ENCODE measurements at places on chromosomes 12 and 14.

GRCh38 chr14:48027115-48027514 is 351.7 kb upstream of the MDGA2 start:
- DNase-seq, result no peak

- no peak for DNase-seq
Measured at GRCh38 chr14:100187247-100187833, 27.9 kb upstream of the DEGS2 start.

GRCh38 chr12:71142016-71142415 is 15.8 kb downstream of the TSPAN8 start:
- DNase-seq, result no peak

DNA sequence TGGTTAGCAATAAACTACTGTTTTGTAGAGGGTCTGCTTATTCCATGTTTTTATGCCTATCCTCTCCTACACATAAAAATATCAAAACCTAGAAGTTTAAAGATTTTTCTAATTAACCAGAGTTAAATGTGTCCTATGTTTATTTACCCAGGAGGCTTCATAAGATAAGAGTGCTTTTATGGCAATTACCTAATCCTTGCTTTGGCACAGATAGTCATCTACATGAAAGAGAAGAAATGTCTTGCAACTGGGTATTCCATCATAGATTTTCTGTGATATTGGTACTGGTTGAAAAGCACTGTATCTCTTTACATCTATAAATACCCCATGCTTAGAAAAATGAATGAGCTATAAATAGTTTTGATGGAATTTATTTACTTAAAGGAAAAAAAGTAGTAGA is 277.1 kb downstream of the CPNE8 start:
- DNase-seq, result no peak

DNA sequence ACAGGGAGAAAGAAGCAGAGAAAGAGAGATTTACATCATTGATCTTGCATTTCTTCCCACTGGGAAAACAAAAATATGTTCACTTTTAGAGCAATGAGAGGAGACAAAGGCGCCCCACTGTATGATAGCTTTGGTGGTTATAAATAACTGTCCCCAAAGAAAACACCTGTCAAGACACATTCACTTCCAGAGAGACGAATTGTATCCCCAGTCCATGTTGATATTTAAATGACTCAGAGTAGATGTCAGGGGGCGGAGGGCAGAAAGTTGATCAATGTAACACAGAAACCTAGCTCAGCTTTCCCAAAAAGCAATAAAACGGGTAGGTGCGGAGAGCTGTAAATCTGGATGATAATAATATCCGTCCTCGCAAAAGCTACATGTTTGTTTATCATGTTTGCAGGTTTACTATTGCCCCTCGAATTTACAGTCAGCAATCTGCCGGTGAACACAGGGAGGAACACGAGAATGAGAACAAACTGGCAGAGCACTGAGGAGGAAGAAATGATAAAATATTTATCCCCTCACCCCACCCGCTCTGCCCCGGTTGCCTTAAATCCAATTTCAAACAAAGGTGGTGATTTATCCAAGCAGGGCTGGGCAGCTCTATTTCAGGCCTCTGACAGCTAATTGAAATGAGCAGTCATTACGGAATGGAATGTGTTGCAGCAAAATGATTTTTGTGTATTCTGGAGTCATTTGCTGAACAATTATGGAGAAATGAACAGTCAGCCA is 84.4 kb downstream of the CMKLR1 start:
- no peak for DNase-seq

DNA sequence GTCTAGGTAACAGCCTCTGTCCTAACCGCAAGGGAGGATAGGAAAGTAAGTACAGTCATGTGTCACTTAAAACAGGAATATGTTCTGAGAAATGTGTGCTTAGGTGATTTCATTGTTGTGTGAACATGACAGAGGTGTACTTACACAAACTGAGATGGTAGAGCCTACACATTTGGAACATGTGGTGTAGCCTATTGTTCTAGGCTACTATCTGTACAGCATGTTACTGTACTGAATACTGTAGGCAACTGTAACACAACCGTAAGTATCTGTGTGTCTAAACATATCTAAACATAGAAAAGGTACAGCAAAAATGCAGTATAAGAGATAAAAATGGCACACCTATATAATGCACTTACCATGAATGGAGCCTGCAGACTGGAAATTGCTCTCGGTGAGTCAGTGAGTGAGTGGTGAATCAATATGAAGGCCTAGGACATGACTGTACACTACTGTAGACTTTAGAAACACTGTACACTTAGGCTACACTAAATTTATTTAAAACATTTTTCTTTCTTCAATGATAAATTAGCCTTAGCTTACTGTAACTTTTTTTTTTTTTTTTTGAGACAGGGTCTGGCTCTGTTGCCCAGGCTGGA is 13.2 kb upstream of the MDM2 start:
- no peak for DNase-seq

DNA sequence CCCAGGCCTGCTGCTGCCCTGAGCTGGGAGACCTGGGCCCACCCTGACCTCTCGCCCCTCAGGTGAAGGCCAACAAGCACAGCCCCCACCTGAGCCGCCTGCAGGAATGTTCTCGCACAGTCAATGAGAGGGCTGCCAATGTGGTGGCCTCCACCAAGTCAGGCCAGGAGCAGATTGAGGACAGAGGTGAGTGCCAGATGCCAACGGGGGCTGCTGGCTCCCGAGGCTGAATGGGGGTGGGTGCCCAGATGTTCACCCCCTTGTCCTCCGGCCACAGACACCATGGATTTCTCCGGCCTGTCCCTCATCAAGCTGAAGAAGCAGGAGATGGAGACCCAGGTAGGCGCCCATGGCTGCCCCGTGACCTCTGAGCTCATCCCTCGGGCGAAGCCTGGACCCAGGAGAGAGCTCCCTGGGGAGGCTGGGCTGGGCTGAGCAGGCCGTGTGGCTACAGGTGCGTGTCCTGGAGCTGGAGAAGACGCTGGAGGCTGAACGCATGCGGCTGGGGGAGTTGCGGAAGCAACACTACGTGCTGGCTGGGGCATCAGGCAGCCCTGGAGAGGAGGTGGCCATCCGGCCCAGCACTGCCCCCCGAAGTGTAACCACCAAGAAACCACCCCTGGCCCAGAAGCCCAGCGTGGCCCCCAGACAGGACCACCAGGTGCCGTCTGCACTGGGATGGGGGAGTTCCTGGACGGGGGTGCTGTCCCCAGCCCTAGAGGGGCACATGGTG is 25.8 kb downstream of the HIP1R start:
- DNase-seq, result no peak

DNA sequence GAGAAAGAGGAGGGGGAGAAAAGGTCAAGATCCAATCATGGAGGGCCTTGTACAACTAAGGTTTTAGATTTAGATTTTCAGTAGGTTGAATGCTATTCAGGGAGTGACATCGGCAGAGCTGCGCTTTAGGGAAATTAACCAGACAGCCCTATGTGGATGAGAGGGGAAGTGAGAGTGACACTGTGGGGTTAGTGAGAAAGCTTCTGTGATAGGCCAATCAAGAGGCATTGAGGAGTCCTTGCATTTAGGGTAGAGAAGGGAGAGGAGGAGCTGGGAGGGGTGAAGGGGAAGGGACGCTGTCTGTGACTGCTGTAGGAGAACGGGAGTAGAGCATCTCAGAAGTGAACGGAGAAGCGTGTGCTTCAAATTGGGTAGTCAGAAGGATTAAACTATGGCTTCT is 3.4 kb downstream of the HSD17B6 start:
- no peak for DNase-seq

- no peak for DNase-seq
Measured at GRCh38 chr12:66241061-66242043, 52.3 kb downstream of the IRAK3 start.

DNA sequence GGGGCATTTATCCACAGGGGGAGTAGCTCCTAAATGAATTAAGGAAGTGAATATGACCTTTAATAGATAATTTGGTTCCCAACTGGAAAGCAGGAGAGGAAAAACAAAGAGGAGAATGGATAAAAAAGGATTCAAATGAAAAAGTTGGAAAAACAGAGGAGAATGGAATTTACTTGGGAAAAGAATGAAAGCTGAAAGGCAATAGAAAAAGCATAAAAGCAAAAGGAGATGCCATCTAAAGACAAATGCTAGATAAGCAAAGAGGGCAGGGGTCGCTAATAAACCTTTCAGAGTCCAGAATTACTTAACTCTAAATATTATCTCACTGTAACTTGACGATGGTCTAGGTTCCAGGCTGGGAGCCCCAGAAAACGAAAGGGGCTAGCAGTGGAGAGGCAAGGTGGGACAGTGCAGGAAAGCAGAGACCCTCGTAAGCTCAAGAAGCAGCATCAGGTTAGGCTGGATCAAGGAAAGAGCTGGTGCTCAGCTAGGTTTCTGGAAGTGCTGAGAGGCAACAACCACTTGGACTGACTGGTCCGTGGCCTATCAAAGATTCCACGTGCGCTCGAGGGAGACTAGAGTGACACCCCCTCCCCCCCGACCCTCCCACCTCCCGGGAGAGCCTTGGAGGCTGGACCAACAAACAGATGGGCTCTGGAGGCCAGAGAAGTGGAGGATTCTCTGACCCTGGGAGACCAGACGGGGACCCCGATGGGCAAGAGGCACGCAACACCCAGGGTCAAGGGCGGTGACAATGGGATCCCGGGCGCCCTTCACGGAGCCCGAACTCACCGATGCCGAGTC is 1.2 kb downstream of the SLC2A13 start:
- DNase-seq, result no peak

DNA sequence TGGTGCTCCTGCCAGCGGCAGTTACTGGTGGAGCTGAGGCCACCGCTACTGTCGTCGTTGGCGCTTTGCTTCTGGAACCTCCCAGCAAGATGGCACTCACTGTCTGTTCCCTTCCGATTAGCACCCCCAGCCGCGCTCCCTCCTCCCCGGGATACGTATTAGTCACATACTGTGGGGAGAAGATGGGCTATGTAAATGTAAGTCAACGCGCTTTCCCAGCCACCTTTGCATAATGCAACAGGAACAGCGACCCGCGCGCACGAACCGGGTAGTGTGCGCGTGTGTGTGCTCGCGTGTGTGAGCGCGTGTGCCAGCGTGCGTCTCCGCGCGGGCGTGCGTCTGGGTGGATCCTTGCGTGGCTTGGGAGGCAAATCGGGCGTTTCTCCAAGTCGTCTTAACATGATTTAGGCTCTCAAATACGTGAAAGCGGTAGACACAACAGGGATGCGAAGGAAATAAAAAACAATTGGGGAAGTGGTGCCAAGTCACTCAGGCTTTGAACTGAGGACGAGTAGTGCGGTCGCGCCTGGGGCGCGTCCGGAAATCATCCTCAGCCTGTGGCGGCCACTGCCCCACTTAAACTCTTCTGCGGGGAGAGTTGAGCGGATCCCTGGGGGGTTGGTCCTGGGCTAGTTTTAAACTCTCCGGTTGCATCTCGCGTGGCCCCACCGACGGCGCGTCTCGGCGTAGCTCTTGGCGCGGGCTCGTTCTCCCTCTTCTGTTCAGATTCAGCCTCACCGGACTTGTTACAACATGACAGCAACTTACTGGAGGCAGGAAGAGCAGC is 1.8 kb downstream of the FLRT2 start:
- no peak for DNase-seq

Data from activated CD8-positive, alpha-beta memory T cell treated with anti-CD3 and anti-CD28 coated beads for 1 hour (primary cell).